ENCODE measurements at places on chromosomes 1 and 21.

GRCh38 chr1:11059155-11059967, 457 bp downstream of the SRM start:
- no peak for DNase-seq

DNA sequence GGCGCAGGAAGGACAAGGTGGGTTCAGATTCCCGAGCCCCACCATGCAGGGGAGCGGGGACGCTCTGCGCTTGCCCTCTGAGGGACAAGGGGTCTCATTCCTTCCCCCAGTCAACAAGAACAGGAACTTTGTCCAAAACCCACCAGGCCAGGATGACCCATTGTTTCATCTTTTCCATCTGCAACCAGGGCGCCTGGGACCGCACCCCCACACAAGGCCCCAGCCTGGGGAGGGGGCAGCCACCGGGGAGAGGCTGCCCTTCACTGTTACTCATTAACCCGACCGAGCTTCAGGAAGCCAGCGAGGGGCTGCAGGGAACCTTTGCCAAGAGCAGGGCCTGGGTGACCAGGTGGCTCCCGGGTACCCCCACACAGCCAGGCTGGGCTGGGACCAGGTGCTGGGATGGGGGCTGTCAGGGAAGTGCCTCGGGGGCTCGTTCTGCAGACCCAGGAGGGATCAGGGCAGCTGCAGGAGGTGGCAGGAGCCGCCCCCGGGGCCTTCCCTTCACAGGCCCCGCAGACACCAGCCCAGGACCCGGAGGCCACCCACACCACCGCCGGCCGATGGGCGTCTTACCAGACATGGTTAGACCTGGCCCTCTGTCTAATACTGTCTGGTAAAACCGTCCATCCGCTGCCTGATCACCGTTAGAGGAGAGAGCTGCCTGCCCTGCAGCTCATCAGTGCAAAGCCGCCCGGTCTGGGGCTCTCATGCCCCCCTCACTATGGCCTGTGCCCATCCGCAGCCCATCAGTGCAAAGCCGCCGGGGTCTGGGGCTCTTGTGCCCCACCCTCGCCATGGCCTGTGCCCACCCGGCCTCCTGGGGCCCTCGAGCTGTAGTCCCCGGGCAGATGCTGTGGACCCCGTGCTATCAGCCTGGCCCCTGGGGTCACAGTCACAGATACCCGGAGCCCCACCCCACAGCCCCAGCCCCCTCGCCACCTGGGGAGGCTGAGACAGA, 4.9 kb upstream of the TTLL10 start:
- DNase-seq, result peak; percentile 6

GRCh38 chr1:243503155-243503554, 247.3 kb downstream of the SDCCAG8 start:
- DNase-seq, result no peak

GRCh38 chr1:72394457-72394856, 112.1 kb upstream of the NEGR1 start:
- DNase-seq, result no peak

- peak; percentile 10 for DNase-seq
Measured at GRCh38 chr1:235329139-235329902, 951 bp downstream of the GGPS1 start.

All from iPS-NIHi11 (cell line).